Dermis microvascular lymphatic vessel endothelial cell (primary cell): ENCODE measurements at places on chromosomes 5 and 9. TPM values are rescaled to one million over a fixed set of nuclear protein-coding genes. Genes with fewer than 3 reads are reported as not detected.

DNA sequence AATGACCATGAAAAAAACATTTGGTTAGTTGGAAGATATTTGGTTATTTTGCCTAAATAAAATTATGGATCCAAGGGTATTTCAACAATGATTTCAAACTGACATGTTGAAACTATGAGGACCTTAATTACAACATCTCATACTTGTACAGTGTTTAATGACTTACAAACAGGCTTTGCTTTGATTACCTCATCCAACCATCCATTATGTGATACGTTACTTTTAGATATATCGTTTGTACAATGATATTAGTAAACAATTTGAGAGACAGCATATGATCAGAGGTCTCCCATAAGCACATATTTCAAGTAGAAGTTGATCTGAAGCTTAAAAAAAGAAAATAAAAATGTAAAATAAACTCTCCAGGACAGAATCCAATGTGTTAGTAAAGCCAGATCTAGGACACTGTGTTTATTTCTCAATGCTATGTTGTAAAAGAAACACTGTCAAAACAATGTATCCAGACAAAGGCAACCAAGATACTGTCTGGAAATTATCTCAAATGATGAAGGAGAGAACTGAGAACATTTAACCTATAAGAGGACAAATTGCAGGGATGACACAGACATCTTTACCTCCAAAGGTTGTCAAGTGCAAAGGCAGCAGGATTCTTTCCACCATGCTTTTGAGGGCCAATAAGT lies 116.0 kb upstream of the TARS1 start:
- no peak for DNase-seq

DNA sequence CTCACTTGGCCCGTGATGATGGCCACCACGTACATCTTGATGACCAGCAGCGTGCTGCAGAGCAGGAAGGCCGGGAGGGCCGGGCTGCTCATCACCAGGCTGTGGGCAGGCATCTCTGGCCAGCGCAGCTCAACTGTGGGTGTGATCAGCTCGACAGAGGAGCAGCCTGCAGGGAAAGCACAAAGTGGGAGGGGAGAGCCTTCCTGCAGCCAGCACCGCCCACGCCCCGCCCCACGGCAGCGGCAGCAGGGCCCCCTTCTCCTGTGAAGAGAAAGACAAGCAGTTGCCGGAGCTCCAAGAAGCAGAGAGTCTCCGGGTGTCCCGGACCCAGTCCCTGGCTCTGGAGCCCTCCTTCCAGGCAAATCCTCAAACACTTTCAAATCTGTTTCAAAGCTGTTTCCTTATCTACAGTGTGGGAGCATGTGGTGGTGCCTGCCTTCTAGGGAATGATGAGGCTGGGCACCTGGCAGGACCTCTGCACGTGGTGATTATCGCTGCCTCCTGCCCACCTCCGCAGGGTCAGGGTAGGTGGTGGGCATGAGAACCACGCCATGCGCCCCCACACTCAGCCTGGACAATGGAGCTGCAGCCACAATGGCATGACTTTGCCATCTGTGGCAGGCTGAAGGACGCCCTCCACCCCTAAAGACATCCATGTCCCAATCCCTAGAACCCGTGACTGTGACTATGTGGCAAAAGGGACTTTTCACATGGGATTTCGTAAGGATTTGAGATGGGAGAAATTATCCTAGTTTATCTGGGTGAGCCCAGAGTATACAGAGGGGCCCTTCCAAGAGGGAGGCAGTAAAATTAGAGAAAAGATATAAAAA lies at the start of gene PTGES:
Gene PTGES, minus strand, starts transcription at position 143 of the 830 bp plus-strand sequence. Its CDS starts 30 bp downstream, at position 113.
- peak; percentile 60 for DNase-seq

- no peak for DNase-seq
These were observed 164.4 kb downstream of the ZSWIM6 start for GRCh38 chr5:61496446-61496845.

- DNase-seq, result no peak
These were observed 1075.4 kb upstream of the C9orf72 start for GRCh38 chr9:28648723-28649122.

GRCh38 chr9:109100543-109101201 lies 19.1 kb downstream of the TMEM245 start:
- no peak for DNase-seq

- DNase-seq, result no peak
These were observed 3.4 kb downstream of the SMIM3 start for GRCh38 chr5:150781706-150782614.

DNA sequence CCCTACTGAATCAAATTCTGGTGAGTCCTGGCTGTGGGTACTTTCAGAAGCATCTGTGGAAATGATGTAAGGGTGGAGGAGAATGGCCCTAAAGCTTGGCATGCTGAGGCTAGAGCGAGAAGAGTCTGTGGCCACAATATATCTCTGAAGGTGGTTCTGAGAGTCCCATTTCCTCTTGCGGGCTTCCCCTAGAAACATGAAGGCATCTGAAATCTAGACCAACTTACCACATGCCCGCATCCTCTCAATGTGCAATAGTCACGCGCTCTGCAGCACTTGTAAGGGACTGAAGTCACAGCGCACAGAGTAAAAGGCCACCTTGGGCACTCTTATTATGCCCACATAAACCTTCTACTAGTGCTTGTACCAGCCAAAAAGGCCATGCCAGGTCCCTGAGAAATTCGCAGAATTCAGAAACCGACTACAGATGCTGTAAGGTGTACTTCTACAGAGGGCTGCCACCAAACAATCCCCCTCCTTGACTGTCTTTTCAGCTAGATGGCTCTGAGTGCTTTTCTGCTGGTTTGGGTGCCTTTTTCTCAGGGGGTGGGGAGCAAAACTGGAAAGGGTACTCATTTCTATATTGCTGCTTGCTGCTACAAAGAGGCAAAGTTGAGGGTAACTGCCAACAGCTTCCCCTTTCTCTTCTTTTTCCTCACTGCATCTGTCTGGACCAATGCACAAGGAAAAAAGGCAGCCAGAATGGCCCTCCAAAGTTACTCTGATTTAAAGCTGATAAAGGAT lies 107.3 kb downstream of the ZDHHC21 start:
- no peak for DNase-seq

ADRB2 gene
- 10.7 and 12.3 TPM in 2 replicates for total RNA-seq

GRCh38 chr5:123039673-123040072 lies 3.1 kb upstream of the PPIC start:
- DNase-seq, result no peak

LRRTM2 gene
- total RNA-seq, result 1.4 and 1.5 TPM in 2 replicates

DNA sequence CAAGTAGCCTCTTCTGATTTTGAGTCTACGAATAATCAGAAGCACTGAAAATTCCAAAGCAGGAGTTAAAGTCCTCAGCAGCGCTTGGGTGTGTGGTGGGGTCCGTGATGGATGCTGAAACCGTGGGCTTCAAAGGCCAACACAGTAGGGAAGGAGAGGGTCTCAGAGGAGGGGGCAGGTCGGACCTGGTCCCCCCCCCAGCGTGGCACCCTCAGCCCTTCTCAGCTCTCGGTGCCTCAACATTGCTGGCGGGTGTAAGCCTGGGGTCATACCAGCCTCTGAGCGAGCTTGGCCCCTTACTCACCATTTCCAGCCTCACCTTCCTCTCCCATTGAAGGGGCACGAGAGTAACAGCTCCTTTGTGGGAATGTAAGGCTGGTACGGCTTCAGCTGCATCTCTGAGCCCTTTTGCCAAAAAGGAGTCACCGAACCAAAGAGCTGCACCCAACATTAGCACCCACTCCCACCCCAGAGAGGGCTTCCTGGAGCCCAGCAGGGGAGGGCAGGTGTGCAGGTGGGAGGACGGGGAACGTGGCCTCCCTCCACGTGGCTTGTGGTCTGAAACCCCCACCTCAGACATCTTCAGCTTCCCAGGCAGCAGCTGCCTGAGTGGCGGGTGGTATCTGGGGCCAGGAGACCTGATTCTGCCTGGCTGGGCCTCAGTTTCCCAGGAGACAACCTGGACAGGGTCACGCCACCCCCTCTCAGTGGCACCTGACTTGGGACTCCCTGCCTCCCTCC lies 6.7 kb upstream of the LCN1 start:
- no peak for DNase-seq
